ENCODE measurements at places on chromosomes 5 and 9.

GRCh38 chr5:88813244-88813643, 69.7 kb downstream of the MEF2C start:
- no peak for DNase-seq

- no peak for DNase-seq
These were observed 4.1 kb downstream of the HACD4 start for GRCh38 chr9:21027295-21027694.

DNA sequence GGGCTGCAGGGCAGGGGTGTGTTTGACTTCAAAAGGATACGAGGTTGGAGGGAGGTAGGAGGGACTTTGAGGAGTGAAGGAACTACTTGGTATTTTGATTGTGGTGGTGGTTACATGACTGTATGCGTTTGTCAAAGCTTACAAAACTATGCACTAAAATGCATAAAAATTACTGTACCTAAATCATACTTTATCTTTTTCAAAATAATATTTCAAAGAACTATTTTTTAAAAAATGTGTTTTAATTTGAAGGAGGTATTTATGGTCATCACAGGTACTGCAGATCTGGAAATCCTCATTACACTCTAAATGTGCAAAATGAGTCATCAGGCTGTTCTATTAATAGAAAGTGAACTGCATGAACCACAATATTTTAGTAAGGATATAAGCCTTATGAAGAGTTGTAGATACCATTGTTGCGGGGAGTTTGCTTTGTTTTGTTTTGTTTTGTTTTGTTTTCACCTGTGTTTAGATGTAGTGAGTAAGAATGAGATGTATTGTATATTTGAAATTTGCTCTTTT, 116.9 kb downstream of the ARRDC3 start:
- no peak for DNase-seq

DNA sequence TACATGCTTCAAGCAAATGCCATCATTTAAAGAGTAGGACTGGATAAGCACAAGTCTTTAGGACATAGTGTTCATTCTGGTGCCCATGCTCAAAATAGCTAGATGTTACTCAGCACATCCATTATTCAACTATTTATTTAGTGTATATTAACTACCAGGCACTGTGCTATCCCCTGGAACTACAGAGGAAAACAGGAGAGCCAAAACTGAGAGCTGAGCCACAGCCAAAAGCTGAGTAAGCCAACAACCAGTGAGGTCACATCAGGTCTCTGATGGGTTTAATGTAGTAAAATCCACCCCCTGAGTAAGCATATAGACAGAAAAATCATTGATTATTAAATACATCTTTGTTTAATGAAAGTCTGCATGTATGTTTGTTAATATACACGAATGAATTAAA, 469.3 kb upstream of the DMAC1 start:
- DNase-seq: no peak

DNA sequence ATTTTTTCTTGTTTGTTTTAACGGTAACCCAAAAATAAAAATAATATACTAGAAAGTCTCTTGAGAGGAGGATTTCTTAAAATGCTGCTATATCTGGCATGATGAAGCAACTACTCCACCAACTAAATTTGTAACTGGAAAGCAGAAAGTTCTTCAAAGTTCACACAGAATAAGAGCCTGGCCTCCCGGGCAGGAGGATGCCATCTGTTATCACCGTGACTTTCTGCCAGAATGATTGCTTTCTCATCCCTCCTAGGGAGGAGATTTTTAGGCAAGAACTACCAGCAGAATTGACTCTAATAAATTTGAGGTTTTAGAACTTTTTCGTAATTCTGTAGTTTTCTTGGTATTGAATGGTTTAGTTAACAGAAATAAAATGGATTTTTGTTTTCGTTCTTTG, 464.6 kb upstream of the ACTBL2 start:
- no peak for DNase-seq

GRCh38 chr5:149760854-149761187, 30.7 kb downstream of the PPARGC1B start:
- no peak for DNase-seq

- DNase-seq: no peak
These were observed 4.1 kb upstream of the TOR1A start for GRCh38 chr9:129828051-129828450.

- no peak for DNase-seq
These were observed 137.1 kb upstream of the ZNF366 start for GRCh38 chr5:72644296-72644695.

DNA sequence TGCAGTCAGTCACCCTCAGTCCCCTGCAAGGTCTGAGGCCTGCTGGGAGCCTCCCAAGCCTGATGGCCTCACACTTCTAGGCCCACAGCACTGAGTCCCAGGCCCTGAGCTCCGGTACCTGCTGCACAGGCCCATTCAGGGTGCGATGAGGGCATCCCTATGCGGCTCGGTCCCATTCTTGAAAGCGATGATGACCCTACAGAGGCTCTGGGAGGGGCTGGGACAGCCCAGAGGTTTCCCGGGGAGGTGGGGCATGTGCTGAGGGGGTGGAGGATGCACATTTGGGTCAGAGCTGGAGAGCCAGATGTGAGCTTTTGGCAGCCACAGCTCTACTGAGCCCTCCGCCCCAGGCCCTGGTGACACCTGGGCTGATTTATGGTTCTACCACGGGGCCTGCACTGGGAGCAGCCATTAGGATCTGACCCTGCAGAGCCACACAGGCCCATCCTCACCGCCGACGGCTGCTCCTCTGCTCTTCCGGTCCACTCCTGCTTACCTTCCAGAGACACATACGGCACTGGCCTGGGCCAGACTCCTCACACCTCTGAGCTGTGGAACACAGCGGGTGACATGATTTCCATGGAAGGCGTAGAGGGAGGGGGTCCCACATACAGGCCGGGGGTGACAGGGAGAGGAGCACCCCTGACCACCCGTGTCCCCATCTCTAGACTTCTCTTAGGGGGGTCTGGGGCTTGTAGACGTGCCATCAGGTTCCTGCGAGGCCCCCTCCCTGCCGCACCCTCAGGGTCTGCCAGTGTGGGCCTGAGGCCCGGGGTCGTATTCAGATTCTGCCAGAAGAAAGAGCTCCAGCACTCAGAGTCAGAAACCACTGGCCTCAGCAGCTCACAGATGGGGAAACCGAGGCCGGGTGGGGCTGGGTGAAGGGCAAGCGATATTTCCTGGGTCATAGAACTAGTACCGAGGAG, 53.4 kb downstream of the COL23A1 start:
- DNase-seq: no peak

DNA sequence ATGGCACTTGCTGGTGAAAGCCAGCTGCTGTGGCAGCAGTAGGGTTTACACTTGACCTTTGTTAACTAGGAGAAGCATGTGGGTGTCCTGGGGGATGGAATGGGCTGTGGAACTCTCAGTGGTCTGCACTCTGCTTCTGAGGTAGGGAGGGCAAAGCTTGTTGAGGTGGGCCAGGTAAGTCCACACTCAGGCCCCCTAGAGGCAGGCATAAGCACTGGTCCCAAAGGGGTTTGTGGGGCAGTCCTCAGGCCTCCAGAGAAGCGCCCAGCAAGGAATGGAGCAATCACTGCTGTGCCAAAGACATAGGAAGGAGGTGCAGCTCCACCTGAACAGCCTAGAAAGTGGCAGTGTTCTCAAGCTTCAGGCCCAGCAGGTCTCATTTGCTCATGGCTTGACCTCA, 34.7 kb downstream of the INSL4 start:
- no peak for DNase-seq

GRCh38 chr9:72038890-72039410, 21.5 kb downstream of the C9orf57 start:
- peak; percentile 60 for DNase-seq

DNA sequence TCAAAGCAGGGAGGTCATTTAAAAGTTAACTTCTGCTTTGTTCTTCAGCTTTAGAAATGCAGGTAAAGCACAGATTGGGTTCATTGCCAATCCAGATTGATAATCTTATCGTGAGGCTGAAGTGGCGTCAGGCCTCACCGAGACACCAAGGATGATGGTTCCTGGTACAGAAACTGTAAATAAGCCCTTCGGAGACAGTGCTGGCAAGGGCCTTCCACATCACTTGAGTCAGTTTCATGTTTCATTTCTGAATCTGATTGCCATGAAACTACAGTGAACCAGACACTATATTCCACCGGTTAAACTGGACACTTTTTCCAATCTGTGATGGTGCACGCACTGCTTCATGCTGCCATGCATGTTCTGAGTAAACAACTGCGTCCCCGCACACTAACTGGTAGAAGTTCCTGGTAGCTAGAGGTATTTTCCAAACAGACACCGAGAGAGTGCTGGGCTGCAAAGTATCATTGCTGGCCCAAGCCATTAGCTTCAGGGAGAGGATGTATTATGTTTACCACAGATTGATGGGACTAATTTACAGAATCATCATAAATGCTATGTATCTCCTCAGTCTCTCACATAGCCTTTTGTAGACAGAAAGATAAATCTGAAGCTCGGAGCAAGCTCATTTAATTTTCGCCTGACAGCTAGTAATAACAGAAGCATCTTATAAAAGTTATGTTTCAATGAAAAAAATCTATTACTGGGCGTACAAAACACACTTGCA, 336.1 kb downstream of the GLIS3 start:
- no peak for DNase-seq

DNA sequence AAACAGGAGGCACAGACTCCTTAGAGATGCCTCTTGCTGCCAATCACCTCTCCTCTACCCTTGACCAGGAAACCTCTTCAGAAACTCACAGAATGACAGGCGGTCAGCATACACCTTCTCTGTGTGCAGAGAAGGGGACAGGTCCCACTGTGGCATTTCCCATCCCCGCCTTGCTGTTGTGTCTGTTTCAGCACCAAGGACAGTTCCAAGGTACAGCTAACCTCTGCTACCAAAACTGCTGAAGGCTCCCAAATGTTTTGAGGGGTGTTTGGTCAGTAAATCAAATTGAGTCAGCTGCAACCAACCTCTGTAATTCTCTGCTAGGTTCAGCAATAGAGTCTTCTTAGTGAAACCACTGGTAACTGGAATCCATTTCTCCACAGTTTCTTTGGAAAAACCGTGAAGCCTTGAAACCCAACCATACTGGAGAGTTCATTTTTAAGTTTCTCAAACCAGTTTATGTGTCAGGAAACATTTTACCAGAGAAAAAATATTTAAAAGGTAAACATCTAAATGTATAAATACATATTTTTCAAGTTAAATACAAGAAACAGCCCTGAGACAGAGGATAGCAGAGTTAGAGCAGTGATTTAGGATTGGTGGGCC, 122.0 kb downstream of the DRD1 start:
- DNase-seq: no peak

DNA sequence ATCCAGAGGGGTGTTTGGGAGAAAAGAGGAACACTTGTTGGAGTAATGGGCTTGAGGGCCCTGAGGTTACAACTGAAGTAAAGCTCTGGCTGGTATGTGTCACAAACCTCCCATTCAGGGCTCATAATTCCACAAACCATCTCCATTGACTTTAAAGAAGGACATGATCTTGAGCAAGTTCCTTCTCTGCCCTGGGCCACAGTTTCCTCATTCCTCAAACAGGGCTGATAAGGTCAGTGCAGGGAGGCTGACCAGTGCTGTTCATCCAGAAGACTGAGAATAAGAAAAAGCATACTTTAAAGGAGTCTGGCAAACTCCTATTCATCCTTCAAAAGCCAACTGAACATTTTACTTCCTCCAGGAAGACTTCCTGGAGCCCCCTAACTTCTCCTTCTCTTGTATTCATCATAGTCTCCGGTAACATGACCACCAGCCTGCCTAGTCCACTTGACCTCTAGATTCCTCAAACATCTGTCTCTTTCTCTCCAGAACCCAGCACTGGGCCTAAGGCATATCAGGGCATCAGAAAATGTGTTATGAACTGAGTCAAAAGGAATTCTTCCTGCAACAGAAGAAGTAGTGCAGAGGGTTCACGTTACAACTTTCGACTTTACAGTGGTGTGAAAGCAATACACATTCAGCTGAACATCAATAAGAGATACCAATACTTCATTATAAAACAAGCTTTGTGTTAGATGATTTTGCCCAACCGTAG, 20.7 kb upstream of the PTPN3 start:
- no peak for DNase-seq

DNA sequence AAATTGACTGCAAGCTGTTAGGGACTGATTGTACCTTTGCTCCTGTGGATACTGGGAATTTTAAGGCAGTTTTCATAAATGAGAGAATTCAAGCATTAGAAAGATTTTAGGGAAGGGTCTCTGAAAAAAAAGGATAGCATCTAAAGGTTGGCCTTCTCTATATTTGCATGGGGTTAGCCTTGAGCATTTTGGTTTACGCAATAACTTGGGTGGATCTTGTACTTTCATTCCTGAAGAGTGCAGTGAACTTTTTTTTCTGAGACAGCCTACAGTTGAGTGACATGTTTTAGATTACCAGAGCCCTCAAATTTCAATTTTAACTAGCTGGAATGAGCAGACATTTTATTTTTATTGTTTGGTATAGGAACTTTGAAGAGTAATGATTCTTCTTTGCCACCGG, 91.6 kb upstream of the NR3C1 start:
- DNase-seq: no peak

DNA sequence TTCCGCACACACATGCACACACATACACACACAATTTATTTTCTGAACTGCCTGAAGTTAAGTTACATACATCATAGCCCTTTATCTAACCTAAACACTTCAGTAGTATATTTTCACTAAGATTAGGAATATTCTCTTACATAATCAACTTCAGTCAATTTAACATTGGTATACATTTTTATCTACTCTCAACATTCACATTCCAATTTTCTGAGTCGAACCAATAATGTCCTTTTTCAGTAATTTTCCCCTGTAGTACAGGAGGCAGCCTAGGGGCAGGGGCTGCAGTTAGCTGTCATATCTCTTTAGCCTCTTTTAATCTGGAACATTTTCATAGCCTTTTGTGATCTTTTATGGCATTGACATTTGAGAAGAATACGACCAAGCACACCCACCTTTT, 150.1 kb downstream of the DAB2IP start:
- DNase-seq: no peak

DNA sequence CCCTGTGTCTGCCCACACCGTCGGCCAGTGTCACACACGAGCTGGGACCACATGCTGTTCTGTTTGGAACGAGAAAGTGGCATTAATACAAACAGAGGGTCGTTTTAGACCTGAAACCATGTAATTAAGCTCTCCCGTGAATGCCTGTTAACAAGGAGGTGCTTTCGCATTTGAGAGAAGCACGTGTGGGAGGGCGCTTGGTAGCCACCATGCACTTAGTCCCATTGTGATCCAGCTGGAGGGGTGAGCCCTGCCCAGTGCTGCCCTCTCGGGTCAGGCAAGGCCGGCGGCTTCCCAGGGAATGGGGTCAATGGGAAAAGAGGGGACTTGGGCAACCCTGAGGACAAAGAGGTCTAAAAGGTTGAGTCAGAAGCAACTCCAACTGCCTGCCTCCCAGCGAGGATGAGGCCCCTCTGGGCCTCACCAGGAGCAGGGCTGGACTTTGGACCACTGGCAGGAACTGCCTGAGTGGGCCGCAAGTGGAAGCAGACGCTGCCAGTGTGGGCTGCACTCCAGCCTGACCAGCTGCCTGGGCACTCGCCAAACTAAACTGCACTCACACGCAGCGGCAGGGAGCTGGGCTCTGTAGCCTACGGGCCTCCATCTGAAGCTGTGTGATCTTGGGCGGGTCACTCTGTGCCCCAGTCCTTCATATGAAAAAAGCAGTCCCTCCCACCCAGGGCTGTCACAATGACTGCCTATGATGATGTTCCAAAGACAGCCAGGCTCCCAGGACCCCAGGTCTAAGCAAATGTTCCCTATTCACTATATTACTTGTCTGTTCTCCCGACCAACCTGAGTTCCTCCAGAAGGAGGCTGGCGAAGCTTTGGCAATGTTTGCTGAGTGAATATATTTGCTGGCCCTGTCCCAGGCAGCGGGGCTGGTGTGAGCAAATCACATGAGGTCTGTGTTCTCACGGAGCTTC, 195.7 kb downstream of the CDK5RAP2 start:
- DNase-seq: no peak

All from stimulated activated CD4-positive, alpha-beta T cell treated with anti-CD3 and anti-CD28 coated beads, Interleukin-4, amount 100 ng/mL, for 1 hour (primary cell).